ENCODE measurements at places on chromosomes 6 and 20.

DNA sequence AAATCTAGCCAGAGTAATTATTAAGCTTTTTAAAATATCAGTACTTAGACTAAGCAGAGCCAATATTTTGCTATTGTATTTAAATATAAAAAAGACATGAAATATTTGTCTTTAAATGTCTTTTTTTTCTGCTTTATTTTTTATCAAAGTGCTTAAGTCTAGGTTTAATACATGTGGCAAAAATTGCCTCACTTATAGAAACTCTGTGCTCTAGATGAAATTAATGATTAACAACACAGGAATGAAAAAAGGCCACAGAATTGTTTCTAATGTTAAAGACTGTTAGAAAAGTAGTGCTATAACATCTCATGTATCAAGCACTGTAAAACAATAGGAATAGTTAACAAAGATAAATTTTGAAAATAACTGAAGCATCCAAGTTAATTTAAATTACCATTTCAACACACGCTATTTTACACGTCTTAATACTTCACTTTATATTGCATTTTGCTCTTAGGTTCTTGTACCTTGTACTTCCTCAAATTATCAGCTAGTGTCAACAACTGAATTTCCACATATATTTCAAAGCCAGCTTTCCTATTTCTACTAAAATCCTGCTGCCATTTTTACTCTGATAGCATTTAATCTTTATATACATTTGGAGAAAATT, 1515.1 kb downstream of the HACE1 start:
- no peak for DNase-seq

- no peak for DNase-seq
These were observed 25.0 kb upstream of the STX16 start for GRCh38 chr20:58626051-58626450.

GRCh38 chr6:15421945-15422733, 176.3 kb downstream of the JARID2 start:
- no peak for DNase-seq

- DNase-seq, result no peak
These were observed 50.6 kb upstream of the FBXO30 start for GRCh38 chr6:145865175-145865574.

- DNase-seq, result no peak
These were observed 83.2 kb downstream of the RAMACL start for GRCh38 chr6:166503167-166503744.

GRCh38 chr6:79841577-79842375, 105.6 kb downstream of the ELOVL4 start:
- no peak for DNase-seq

DNA sequence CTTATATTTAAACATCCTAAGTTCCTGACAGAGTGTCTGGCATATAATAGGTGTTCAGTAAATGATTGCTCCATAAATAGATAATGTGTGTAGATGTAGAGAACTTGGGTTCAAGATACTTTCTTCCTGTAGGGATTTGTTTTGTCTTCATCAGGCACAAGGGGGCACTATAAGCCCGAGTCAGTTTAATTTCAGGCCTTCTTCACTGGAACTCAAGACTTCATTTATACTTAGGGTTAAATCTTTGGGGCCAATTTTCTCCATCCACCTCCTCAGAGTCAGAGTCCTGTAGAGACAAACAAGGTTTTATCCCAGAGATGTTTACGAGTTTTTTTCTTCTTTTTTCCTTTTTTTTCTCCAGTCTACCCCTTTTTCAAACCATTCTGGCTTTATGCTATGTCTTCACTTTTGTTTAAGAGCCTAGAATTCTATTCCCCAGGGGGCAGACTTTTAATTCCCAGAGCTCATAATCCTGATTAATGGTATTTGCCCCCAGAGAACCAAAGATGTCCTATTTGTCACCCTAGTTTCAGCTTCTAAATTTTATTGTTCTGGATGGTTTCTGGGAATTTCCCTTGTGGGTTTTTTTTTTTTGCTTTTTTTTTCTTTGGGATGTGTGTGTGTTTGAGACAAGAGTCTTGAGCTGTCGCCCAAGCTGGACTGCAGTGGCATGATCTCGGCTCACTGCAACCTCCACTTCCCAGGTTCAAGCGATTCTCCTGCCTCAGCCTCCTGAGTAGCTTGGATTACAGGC, 88.4 kb downstream of the HFE start:
- DNase-seq, result peak; percentile 53

GRCh38 chr20:53643031-53643832, 49.6 kb upstream of the ZNF217 start:
- DNase-seq, result no peak

DNA sequence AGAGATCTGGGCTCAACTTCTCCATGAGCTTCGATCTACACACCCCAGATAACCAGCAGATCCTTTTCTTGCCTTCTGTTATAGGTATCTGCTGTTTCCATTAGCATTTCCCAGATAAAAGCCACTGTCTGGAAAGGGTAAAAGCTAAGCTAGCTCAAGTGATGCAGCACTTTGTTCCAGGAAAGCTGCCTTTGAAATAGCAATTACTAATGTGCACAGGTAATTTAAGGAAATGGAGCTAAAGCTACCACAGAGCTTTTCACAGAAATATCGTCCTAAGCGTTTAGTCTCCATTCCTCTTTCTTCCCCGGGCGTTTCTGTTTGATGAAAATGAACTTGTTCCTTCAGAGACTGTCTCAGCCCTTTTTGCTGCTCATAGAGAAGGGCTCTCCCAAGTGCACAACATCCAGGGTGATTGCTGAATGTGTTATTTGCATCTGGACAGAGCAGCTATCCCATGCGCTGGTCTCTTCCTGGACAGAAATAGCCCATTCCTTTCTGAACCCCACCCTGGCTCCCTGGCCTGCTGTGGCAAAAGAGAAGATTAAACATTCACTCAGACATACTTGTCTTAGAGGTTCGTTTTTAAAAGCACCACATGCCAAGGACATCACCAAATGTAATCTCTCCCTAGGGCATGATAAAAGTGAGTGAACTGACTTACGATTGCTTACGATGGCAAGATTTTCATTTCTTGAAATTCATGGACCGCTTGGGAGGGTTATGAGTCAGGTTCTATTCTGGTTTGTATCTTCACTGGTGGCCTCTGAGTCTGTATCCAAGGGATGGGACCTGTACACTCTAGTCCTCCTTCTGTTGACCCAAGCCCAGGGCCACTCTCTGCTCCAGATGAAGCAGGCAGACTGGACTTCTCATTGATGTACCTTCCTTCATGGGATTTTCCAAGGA, 429.1 kb upstream of the CDH4 start:
- DNase-seq, result no peak

- no peak for DNase-seq
These were observed 661 bp downstream of the FNDC11 start for GRCh38 chr20:63554361-63555278.

DNA sequence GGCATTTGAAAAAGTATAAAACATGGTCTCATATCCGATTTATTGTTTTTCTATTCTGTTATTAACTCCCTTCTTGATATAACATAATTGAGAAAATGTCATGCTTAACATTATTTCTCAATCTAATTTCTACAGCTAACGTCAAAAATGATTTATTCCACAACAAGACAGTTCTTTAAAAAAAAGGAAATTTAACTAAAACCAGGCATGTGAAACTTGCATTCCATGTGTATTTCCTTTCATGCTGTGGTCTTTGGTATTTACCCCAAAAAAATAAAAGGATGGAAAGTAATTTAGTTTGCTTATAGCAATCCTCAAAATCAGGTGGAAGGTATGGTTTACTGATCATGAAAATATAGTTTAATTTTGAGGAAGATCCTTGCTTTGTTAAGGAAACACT, 142.8 kb downstream of the COL21A1 start:
- no peak for DNase-seq

DNA sequence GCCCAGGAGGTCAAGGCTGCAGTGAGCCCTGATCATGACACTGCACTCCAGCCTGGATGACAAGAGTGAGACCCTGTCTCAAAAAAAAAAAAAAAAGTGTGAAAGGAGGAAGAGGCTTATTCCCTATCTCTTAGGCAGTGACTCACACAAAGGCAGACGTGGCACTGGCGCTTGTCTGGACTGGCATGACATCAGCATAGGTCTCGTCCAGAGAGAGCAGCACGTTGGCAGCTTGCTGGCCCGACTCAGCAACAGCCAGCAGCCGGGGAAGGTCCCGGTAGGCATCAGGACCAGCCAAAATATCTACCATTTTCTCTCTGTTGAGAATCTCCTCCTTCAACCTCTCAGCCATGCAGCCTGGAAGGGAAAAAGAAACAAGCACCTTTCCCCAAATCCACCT, 14.1 kb downstream of the CDK5RAP1 start:
- DNase-seq, result no peak

GRCh38 chr6:54860132-54860531, 13.6 kb downstream of the FAM83B start:
- DNase-seq, result no peak

GRCh38 chr20:8526610-8527009, 394.5 kb downstream of the PLCB1 start:
- DNase-seq, result no peak

DNA sequence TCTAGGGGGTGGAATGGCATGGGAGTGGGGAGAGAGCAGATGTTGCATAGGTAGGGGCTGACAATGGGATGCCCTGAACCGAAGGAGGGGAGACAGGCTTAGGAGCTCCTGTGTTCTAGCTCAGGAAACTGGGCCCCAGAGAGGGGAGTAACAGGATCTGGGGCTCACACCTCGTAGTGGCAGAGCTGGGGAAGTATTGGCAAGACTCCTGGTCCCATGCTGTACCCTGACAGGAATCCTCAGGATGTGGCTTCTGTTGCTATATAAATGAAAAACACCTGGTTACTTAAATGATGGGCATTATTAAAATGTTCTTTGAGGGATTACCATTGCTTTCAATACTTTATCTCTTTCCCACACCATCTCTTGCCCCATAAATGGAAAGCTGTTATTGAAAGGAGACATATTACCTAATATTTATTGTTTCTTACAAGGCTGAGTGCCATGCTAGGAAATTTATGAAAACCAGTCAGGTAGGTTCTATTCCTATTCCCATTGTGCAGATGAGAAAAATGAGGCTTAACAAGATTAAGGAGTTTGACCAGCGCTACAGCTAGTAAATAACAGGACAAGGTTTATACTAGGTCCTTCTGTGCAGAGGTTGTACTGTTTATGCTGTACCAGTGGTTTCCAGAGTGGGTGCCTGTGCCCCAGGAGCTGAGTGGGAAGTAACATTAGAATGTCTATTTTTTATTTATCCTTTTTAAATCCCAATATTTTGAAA, 35.3 kb upstream of the TCP11 start:
- no peak for DNase-seq

DNA sequence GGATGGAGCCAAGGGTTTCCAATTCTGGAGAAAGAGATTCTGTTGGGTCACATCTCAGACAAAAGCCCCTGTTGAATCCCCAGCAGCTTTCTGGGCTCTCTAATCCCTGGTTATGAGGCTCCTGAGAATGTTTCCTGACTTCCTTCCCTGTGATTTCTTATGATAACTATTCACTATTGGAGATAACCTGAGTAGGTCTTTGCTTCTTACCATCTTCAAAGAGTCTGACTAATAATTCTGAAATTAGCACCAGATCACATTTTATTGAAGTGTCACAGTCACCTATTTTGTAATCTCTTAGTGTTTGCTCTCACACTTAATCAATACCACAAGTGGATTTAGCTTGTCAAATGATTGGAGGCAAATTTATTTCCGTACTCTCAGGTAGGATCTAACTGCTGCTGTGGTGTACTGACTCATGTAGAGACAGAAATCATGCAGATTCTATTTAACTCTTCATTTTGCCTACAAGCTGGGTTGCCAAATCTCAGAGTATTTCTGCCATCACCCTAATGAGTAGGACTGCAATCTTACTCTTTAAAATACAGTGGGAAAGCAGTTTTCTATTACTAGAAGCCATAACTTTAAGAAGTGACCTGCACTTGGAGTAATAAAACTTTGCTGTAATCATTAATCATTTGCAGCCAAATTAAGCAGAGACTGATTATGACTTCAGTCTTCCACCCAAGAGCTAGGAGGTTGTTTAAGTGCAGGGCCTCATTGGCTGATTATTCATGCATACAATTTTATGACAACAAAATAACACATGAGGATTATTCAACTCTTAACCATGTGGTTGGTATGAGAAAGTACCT, 422.1 kb downstream of the EPM2A start:
- DNase-seq, result no peak

GRCh38 chr20:57991211-57991881, 237.1 kb downstream of the ANKRD60 start:
- no peak for DNase-seq

DNA sequence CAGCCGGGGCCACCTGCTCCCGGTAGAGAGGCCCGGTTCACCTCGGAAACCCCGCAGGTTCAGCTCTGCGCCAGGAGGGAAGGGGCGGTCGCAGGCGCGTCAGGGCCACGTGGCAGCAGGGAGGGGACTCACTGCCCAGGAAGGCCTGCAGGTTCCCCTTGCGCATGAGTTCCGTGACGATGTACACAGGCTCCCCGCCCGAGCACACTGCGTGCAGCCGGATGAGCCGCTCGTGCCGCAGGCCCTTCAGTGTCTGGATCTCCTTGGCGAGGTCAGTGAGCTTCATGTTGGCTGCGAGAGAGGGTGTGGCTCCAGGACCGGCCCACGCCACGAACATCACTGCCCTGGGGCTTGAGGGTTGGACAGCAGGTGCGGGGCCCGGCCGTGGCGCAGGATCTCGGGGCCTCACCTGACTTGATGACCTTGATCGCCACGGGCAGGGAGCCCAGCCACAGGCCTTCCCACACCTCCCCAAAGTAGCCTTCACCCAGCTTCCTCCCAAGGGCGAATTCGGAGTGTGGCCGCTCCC, 4.9 kb upstream of the PTK6 start:
- DNase-seq, result no peak

DNA sequence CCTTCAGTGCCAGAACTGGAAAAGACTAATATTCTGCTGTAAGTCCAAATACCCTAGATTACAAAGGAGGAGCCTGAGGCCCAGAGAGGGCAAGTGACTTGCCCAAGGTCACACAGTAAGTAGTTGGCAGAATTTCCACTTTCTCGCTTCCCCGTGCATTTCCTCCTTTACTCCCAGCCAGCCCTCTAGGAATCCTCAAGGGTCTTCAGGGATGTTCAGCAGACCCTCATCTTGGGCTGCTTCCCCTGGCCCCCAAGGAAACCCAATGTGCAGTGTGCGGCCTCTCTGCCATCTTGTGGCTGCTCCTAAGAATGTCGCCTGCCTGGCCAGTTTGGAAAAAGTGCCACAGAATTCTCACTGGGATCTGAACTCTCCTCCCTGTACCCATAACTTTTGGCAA, 217.7 kb upstream of the LRFN2 start:
- no peak for DNase-seq

DNA sequence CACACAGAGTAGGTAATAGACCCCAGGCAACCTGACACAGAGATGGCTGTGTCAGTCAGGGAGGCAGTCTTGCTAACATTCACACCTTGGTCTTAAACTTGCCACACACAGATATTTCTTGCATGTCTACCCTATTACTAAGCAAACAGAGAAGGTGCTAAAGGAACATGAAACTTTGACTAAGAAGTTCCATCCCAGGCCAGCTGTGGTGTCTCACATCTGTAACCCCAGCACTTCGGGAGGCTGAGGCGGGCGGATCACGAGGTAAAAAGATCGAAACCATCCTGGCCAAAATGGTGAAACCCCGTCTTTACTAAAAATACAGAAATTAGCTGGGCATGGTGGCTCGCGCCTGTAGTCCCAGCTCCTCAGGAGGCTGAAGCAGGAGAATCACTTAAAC, 222.4 kb upstream of the JARID2 start:
- DNase-seq, result no peak

Measured in endothelial cell (in vitro differentiated cells).